ENCODE measurements at places on chromosomes 2 and 18.
A peak's percentile ranks its signal among the peaks of the same experiment; 100 is the strongest.

DNA sequence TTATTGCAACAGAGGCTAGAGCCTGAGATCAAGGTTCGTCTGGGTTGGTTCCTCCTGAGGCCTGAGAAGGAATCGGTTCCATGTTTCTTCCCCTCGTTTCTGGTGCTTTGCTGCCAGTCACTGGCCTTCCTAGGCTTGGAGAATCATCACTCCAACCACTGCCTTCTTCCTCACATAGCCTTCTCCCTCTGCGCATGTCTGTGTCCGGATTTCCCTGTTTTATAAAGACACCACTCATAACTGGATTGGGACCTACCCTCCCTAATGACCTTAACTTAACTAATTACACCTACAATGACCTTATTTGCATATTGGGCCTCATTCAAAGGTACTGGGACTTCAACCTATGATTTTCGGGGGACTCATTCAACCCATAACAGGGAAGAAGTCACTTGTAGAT is 119.8 kb upstream of the CCDC68 start:
- no peak for DNase-seq

GRCh38 chr2:8416849-8417832 is 264.7 kb upstream of the ID2 start:
- DNase-seq: no peak

GRCh38 chr2:234500394-234501006 is 3.6 kb upstream of the ARL4C start:
- peak; percentile 90 for DNase-seq

- no peak for DNase-seq
These were observed 140.8 kb downstream of the PIK3C3 start for GRCh38 chr18:42095732-42096377.

GRCh38 chr2:64869126-64869525 is 120.1 kb upstream of the SLC1A4 start:
- no peak for DNase-seq

GRCh38 chr2:122261911-122262310 is 506.5 kb downstream of the TSN start:
- no peak for DNase-seq

- DNase-seq: peak; percentile 94
These were observed 119.8 kb downstream of the BCL2 start for GRCh38 chr18:63199743-63200241.

DNA sequence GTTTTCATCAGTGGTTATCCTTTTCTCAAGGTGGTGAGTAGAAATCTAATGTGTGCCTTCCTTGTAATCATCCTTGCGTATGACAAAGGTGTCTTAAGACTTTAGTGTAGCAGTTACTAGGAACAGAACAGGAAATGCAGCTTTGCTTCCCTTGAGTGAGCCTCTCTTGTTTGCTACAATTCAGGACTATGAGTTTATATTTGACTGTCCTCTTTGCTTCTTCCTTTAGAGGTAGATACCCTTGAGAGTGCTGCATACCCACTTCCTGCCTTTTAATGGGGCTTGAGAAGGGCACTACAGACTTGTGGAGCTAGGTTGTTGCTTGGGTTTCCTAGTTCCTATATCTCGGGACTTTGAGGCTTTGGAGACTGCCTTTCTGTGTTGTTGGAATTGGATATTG is 3.8 kb downstream of the KCNJ13 start:
- peak; percentile 37 for DNase-seq

DNA sequence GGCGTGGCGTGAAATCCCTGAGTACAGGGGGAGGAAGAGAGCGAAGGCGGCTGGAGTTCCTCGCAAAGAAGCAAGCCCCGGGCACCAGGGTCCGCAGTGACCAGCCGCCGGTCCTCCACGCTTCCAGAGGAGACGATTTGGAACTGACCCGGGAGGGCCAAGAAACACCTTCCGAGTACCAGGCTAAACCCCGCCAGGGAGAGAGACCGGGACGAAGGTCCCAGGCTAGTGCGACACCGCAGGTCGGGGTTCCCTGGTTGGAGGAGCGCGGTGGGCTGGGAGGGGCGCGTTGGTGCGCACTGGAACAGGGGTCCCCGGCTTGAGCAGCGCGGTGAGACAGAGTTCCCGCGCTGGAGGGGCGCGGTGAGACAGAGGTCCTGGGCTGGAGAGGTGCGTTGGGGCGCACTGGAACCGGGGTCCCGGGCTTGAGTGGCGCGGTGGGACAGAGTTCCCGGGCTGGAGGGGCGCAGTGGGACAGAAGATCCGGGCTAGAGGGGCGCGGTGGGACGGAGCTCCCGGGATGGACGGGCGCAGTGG is 901 bp downstream of the WDFY1 start:
- no peak for DNase-seq

DNA sequence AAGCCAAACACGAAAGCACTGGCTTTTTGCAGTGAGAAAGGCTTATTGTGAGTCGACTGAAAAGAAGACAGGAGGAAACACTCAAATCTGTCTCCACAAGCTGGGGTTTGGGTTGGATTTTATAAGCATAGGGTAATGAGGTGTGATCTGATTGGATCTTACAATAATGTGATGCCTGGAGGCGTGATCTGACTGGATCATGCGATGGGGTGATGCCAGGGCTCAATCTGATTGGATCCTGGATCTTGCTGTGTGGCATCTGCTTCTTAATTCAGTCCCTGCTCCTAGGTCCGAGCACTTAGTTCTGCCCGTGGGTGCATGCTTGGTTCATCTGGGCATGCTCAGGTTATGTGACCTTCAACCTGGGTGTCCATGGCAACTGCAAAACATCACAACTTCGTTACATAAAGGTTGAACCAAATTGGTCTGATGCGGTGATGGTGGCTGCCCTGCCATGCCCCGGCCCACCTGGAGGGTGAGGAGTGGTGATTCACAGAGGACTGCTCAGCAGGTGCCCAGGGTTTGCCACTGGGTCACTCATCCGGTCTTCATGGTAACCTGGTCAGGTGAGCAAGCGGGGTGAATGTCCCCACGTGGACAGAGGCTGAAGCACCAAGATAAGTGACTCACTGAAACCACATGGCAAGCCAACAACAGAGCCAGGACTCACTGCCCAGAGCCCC is 111.0 kb downstream of the KCNF1 start:
- no peak for DNase-seq

DNA sequence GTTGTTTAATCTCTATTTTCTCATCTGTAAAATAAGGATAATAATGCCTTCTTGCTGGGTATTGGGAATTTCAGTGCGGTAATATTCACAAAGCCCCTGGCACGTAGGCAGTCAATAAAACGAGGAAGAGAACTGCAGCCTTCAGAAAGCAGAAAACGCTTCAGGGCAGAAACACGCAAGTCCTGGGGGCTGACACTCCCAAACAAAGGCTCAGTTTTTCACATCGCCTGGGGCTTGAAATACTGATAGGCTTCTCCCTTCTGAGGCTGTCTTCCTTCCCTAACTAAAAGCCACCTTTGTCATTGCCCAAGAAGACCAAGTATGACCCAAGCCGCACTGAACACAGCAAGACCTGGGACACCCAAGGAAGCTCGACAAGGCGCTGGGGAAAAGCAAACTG is 32.4 kb downstream of the TMEM177 start:
- DNase-seq: no peak

- DNase-seq: no peak
These were observed 694 bp downstream of the UNC50 start for GRCh38 chr2:98608962-98609604.

GRCh38 chr2:105809723-105810122 is 65.0 kb downstream of the NCK2 start:
- no peak for DNase-seq

GRCh38 chr2:200314976-200315567 is 8.6 kb downstream of the SPATS2L start:
- no peak for DNase-seq
